ENCODE measurements at places on chromosomes 16 and 17.

GRCh38 chr16:4086153-4086552 lies 30.1 kb downstream of the ADCY9 start:
- DNase-seq, result no peak

- no peak for DNase-seq
These were observed 44.4 kb downstream of the CLEC19A start for GRCh38 chr16:19329932-19330331.

GRCh38 chr17:69388822-69389442 lies 25.6 kb upstream of the MAP2K6 start:
- no peak for DNase-seq

GRCh38 chr17:64073771-64074703 lies 53.6 kb upstream of the ICAM2 start:
- DNase-seq, result no peak

- peak; percentile 50 for DNase-seq
These were observed 28.2 kb downstream of the ACTG1 start for GRCh38 chr17:81484195-81484979.

- DNase-seq, result peak; percentile 45
These were observed 6.2 kb downstream of the SBK1 start for GRCh38 chr16:28298511-28298878.

DNA sequence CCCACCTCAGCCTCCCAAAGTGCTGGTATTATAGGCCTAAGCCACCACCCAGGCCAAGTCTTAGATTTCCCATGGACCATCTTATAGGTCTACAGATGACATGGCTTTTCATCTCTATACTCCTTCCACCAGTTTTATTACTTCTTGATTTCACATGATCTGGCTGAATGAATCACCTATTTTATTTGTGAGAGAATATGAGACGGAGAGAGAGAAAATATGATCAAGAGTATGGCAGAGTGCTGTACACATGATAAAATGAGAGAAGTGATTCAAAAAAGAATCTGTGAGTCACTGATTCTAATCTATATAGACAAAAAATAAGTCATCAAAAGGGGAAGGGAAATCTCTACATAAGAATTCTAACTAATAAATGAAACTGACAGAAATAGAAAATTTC lies 13.7 kb downstream of the ACSM1 start:
- DNase-seq, result no peak

- DNase-seq, result no peak
These were observed 1.0 kb downstream of the GDE1 start for GRCh38 chr16:19520861-19521331.

DNA sequence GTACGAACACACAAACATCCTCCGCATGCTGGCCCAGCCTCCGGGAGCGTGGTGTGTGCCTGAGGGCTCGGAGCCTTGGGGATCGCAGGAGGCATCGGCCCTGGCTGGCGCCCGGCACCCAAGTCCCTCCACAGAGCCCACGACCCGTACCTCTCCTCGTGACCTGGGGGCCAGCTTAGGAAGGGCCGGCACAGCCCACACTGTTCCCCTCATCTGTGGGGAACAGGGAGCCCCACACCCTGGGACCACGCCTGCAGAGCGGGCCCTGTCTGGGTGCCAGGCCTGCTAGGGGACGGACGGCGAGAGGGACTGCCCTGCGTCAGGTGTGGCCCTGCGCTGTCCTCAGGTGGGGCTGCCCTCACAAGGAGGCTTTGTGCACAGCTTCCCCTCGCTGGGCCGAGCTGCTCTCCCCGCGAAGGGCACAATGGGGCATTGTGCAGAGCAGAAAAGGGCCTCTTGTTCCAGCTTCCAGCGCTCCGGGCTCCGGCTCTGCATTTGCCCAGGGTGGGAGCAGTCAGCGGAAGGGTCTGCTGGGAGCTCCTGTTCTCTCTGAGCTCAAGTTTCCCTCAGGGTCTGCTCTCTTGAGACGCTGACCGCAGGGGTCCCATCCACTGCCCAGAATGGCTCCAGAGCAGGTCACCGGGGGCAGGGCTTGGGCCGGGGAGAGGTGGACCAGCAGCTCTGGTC lies 1.7 kb upstream of the LMF1 start:
- DNase-seq, result no peak

DNA sequence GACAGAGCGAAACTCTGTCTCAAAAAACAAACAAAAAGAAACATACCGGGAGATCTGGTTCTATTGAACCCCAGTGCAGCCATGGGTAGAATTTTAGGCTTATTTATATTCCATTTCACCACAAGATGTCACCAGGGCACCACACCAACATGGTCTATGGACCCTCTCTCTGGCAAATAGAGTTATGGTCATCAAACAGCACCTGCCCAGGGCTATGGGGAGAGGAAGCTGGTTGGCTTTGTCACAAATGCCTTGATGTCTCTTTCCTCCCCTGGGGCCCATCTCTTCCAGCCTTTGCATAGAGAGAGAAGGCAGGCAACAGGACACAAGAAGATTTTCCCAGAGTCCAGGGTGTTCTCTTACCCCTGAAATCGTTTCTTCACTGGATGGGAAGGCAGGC lies 128.4 kb downstream of the WWOX start:
- no peak for DNase-seq

GRCh38 chr17:51217946-51218345 lies 41.9 kb downstream of the MBTD1 start:
- no peak for DNase-seq

GRCh38 chr17:39104046-39104445 lies 47.4 kb downstream of the PLXDC1 start:
- no peak for DNase-seq

DNA sequence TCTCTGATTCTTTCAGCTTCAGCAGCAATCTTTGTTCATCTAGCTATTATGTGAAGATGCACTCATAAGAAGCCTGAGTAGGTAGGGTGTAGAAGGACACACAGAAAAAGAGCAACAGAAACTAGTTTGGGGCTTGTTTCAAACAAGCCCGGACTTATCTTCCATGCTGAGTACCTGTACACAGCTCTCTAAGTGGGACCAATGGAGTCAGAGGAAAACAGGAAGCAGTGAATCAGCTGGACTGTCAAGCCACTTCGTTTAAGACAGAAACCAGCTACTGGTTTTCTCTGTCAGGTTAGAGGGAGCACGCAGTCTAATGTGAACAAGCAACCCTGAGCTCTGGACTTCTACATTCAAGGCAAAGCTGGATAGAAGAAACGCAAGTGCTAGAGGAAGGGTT lies 16.0 kb downstream of the MAP2K6 start:
- peak; percentile 62 for DNase-seq

DNA sequence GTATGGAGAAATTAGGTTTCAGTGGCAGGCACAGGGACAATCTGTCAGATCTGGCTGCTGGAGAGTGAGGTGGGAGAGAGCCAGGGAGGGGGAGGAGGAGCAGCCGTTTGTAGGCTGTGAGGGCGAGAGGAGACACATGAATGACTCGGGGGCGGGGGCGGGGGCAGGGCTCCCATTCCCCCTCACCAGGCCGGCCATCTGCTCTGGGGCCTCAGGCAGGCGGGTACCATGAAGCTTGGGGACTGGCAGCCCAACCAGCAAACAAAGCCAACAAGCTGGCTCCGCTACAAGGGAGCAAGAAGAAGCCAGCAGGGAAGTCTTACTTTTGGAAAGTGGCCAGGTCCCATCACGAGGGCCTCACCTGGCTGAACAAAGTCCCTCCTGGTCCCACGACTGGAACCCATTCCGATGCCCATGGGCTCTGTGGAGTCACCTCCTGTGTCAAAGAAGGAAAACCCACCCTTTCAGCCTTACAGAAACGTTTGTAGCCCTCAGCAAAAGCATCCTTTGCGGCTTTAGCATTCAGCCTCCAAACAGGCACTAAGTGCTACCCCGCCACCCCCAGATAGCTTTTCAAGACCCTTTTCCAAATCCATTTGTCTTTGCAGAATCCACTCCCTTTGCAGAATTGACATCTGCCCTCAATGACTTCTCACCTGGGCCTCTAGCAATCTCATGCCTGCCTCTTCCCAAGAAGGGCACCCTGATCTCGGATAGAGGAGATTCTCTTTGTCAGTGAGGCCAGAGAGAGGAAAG lies 9.2 kb upstream of the SSTR2 start:
- DNase-seq, result peak; percentile 12

GRCh38 chr17:41803049-41804020 lies 8.4 kb downstream of the P3H4 start:
- no peak for DNase-seq

DNA sequence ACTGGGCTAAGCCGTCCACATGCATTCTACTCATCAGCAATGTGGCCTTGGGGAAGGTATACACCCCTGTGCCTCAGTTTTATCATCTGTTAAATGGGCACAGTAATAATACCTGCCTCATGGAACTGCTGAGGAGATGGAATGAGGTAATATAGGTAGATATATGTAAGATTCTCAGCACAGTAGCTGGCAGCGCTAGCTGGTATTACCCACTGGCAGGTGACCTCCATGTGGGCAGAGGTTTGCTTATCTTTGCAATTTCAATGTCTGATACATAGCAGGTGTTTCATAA lies 1.2 kb upstream of the SGCA start:
- DNase-seq, result no peak

GRCh38 chr17:9087921-9088320 lies 66.6 kb downstream of the NTN1 start:
- DNase-seq, result no peak

DNA sequence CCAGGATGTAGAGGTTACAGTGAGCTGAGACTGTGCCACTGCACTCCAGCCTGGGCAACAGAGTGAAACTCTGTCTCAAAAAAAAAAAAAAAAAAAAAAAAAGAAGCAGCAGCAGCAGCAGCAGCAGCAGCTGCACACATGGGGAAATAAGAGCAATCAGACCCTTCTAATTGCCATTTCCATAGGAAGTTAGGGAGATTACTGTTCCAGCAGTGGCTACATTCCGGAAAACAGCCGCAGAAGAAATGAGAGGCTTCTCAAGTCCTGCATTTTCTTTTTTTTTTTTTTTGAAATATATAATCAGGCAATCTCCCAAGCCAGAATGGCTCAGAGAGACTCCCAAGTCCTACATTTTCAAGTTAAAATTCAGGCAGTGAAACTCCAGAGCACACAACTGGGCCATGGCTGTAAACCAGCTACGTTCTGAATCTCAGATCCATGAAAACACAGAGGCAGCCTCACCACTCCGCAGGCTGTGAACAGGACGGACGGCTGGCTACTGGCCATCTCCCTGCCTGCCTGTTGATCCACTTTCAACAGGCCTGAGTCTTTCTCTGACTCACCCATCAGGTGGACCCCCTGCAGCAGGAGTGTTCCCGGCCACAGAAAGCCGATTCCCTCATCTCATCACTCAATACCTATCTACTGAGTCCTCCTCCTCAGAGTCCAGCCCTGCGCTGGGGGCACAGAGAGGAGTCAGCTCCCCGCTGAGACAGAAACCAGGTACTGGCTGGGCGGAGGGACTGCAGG lies 15.0 kb downstream of the TRPV1 start:
- no peak for DNase-seq

- DNase-seq, result no peak
These were observed 89.4 kb downstream of the KIF2B start for GRCh38 chr17:53912117-53912516.

DNA sequence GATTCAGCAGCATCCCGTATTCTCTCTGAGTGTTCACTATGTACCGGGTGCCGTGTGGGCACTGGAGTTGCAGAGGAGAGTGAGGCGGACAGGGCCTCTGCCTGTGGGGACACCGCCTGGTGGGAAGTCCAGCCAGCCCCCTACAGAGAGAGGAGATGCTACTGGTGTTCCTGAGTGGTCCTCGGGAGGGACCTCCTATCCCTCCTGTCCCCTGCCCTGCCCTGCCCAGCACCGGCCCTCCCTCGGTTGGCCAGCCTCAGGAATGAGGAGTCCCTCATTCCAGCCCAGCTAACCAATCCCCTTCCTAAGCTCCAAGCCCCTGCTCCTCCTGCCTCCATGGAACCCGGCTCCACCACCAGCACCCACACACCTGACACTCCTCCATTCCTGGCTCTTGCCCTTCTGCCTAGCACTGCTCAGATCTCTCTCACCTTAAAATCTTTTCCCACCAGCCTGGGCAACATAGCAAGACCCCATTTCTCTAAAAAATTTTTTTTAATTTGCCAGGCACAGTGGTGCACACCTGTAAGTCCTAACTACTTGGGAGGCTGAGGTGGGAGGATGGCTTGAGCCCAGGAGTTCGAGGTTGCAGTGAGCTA lies 2.0 kb downstream of the ASGR2 start:
- no peak for DNase-seq

- no peak for DNase-seq
These were observed 11.4 kb downstream of the ASPHD1 start for GRCh38 chr16:29911676-29912010.

- no peak for DNase-seq
These were observed 387.3 kb downstream of the HS3ST3B1 start for GRCh38 chr17:14688134-14688533.

DNA sequence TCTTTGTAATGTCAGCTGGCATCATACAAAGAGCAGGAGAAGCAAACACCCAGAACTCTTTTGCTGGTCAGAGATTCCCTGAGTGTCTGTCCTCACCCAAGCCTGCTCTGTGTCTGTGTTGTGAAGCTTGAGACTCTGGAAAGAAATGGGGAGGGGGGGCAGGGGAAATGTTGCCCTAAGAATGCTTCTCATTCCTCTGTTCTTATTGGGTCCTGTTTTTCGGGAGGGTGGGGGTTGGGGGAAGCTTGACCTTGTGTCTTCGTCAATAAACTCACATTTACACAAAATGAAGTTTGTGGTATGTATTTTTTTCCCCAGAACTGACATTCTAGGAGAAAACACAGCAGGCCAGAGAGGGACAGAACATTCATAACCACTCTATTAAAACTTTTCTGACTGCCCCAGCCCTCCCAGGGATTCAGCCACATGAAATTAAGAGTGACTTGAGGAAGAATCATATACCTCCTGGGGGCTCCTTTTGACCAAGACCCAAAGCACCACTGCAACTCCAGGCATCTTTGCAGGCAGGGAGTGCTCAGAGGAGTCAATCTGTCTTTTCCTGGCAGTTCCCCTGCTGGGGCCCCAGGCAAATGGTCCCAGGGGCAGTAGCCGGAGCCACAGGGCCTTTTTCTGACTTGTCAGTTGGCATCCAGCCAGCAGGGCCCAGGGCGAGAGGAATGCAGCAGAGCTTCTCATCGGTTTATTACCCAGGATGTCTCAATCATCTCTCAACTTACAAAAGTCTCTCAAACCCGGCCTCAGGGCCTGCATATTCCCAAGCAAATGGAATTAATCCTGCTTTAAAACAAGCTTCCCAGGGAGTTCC lies 5.1 kb upstream of the RASL10B start:
- no peak for DNase-seq

DNA sequence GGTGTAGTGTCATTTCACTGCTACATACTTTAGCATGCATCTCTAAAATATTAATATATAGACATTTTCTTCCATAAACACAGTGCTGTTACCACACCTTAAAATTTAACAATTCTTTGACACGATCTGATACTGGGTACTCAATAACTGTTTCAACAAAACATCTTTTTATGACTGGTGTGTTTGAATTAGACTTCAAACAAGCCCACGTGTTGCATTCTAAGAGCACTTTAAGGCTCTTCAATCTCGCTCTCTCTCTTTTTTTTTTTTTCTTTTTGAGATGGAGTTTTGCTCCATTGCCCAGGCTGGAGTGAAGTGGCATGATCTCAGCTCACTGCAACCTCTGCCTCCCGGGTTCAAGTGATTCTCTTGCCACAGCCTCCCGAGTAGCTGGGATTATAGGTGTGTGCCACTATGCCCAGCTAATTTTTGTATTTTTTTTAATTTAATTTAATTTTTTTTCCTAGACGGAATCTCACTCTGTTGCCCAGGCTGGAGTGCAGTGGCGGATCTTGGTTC lies 15.8 kb upstream of the SLC46A1 start:
- no peak for DNase-seq

- DNase-seq, result no peak
These were observed 53.5 kb downstream of the SOCS1 start for GRCh38 chr16:11202260-11203091.

All from DMS153 (cell line).